A172 (cell line): ENCODE measurements at places on chromosomes 3 and 15. TPM values are rescaled to one million over a fixed set of nuclear protein-coding genes. Genes with fewer than 3 reads are reported as not detected.

Gene SMAD6
- total RNA-seq: 20.8 and 37.9 TPM in 2 replicates

Gene GRK7
- not detected in 2 replicates for total RNA-seq

Gene FRMD5
- total RNA-seq: 13.2 and 16.3 TPM in 2 replicates

Gene FEZF2
- not detected in 2 replicates for total RNA-seq

Gene SH2D7
- total RNA-seq: not detected in 2 replicates

Gene ALPK3
- total RNA-seq: 0.10 and 0.12 TPM in 2 replicates

DNA sequence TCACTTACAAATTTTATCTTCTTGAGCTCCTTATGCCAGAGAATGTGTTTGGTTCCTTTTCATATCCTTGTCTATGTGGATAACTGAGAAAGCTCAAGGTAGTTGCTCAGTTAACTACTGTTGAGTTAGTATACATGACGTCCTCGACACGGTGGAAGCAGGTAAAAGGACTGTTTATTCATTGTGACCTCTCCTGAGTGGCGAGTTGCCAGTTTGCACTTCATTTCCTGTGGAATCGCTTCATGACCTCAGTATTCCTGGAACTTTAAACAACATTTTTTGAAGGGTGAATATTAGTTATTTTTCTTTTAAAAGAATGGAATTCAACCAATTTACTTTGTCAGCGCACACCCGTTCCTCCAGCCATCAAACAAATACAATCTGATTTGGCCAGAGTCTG lies 1.2 kb upstream of the TPRG1 start:
- no peak for DNase-seq

DNA sequence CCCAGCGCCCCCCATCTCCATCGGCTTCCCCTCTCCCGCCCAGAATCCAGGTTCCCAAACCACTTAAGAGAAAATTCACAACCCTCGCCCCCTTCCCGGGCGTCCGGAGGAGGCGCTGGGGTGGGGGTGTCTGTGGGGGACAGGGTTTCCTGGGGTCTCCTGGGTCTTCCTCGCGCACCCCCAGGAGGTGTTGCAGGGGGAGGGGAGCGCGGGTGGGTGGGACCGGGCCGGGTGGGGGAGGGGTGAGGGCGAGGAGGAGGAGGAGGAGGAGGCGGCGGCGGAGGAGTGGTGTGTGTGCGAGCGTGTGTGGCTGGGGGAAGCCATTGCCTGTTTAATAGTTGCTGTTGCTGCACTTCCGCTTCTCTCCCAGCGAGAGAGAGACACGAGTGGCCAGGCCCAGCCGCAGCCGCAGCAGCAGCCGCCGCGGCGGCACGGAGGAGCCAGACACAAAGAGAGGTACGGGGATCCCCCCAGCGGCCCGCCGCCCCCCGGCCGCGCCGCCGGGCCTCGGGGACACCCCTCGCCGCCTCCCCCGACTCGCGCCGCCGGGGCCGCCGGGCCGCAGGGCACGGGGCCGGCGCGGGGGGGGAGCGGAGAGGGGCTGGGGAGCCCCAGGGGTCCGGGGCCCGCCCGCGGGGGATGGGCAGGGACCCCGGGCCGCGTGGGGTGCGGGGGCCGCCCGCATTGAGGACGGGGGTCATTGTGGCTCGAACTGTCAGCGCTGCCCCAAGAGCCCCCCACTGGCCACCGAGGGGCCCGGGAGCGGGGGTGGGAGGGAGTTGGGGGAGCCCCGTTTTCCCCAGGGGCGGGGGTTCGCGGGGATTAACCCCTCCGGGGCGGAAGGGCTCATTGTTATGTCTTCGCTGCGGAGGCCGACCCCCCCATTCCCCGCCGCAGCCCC lies at the start of gene UBE2E1:
Gene UBE2E1 (plus strand): TSS at position 323 of the 901 bp plus-strand sequence. CDS start 1,315 bp downstream, outside the sequence.
- DNase-seq: peak; percentile 68

GRCh38 chr3:114597871-114598270 lies 304.0 kb downstream of the TIGIT start:
- no peak for DNase-seq

GRCh38 chr15:100336061-100336460 lies 5.7 kb downstream of the ADAMTS17 start:
- no peak for DNase-seq

- peak; percentile 58 for DNase-seq
Observed at GRCh38 chr3:12984023-12984823, 89.0 kb downstream of the IQSEC1 start.

GRCh38 chr3:33318710-33319380 lies 41.6 kb downstream of the FBXL2 start:
- no peak for DNase-seq

GRCh38 chr3:34218706-34219385 lies 420.4 kb downstream of the PDCD6IP start:
- DNase-seq: no peak

- no peak for DNase-seq
Observed at GRCh38 chr15:76961268-76962011, 29.9 kb downstream of the RCN2 start.

- no peak for DNase-seq
Observed at GRCh38 chr3:190426806-190427507, 22.7 kb downstream of the TMEM207 start.

DNA sequence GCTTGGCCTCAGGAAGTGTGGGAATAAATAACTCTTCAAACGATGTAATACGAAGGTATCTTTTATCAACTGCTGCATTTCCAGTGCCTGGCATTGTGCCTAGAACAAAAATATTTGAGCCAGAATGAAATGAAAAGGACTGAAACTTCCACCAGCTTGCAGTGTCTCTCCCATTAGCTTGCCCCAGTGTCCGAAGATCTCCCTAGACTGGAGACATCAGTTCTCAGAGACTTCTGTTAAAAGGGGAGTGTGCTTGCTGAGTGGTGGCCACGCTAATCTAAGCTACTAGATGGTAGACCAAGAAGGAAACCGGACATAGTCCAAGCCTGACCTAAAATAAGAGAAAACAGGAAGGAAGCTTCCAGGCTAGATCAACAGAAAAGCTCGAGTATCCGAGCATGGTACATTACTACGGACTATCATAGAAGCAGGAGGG lies 28.6 kb downstream of the KCNAB1 start:
- no peak for DNase-seq

DNA sequence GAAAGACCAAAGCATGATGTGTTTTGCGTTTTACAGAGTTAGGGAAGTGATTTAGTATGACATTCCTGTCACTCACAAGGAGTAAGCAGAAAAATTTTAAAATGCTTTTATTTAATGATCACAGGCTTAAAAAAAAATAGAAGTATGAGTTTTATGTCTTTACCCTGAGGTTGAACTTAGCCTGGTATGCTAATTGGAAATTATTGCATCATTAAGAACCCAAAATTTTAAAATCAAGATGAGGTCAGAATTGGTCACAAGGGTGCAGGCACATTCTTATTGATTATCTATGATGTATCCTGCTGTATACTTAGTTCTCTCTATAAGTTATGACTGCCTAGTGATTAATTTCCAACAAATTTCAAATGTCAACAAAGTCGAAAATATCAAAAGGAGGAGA lies 585.6 kb upstream of the ALCAM start:
- no peak for DNase-seq

DNA sequence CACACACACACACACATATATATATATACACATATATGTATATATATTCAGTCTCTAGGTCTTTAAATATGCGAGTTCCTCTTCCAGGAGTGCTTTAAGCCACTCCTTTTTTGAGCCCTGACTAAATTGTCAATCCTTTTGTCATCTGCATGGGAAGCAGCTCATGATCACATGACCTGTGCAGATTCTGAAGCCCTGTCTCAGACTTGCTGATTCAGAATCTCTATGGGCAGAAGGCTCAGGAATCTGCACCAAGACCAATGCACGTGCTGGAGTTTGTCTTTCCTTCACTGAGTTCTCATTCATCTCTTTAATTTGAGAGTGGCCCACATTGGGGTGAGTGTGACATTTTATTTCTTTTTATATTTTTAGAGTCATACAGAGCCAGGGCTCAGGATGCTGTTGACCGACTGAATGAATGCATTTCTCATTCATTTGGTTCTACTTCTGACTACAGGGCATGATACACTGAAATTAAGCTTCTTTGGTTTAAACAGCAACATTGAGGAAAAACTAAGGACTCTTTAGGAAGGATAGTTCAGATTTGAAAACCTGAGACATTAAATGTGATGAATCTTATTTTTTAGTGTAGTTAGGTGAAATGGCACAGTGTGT lies 307.5 kb downstream of the EDEM1 start:
- DNase-seq: no peak

GRCh38 chr15:51846066-51846462 lies 16.6 kb downstream of the TMOD3 start:
- DNase-seq: no peak
